Suppressor macrophage (primary cell): ENCODE measurements at places on chromosomes 11 and 22.

DNA sequence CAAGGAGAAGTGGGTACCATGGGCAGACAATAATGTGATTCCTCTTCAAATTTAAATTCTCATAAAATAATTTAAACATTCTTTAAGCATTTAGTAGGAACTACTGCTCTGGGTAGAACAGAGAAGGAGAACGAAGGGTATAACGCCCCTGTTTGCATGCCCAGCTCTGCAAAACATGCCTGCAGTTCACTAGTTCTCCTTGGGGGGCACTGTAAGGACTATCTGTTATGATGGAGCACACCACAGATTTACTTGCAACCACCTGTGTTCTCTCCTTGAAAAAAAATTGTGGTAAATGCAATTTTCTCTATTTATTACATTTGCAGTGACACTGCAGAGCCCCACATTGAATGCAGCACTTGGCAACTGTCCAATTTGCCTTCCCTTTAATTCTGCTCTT is 100.3 kb downstream of the GUCY1A2 start:
- DNase-seq = no peak

DNA sequence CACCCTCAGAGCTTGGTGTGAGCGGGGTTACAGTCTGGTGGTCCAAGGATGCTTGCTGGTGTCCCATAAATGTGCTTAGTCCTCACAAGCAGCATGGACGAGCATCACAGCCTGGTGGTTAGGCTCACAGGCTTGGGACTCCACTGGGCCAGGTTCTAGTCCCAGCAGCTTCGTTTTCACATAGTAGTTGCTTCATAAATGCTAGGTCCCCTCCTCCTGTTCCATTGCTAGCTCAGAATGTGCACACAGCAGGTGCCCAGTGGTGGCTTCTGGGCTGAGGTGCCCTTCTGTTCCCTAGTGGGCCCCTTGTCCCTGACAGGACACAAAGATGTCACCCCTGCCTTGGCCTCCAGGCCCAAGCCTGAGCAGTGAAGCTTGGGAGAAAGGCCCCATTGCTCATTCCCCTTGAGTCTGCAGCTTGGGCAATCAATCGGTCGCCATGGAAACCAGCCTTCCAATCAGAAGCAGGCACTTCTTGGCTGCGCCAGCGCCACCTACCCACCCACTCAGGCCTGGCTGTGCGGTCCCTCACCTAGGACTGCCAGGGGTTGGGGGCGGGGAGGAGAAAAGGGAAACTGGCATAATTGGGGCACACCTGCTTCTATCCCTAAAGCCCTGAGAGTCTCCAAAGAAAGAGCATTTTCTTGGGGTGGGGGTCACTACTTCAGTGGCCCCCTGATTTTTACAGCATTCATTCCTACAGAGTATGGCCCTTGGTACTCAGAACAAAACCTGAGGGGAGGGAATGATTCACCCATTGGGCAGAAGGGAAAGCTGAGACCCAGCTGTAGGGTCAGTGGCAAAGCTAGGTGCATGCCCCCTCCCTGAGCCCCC is 48.1 kb downstream of the CYTH4 start:
- peak; percentile 19 for DNase-seq

DNA sequence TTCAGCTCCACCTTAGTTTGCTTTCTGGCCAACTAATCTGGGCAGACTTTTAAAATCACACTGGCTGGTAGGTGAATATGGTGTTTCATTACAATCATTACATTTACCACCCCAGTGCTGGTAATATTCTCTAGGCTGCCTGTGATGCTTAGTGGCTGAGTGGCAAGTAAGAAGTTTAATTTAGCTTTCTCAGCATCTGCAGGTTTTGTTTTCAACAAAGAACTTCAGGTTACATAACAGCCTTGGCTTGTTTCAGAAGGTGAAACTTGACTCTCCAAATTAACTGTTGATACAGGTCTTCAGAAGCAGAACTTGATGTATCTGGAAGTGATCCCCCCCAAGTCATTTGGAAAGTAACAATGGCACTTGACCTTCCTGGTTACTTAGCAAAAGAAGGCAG is 423.3 kb upstream of the CCDC90B start:
- no peak for DNase-seq

DNA sequence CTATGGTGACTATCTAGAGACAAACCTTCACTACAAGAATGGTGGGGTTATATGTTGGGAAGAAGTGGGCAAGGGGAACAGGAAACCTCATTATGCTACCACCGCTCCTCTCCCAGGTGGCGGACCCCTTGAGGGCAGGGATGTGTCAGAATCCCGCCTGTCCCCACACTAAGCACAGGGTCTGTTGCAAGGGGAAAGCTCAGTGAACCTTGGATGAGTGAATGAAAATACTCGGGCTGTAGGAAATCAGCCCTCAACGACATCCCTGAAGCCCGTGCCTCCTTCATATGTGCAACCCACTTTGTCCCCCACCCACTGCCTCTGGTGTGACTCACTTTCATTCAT is 68.2 kb upstream of the AMPD3 start:
- DNase-seq = no peak

- no peak for DNase-seq
Measured at GRCh38 chr11:124882339-124883071, 15.2 kb downstream of the ROBO4 start.

- DNase-seq = no peak
Measured at GRCh38 chr11:64862987-64863390, 15.4 kb downstream of the EHD1 start.

DNA sequence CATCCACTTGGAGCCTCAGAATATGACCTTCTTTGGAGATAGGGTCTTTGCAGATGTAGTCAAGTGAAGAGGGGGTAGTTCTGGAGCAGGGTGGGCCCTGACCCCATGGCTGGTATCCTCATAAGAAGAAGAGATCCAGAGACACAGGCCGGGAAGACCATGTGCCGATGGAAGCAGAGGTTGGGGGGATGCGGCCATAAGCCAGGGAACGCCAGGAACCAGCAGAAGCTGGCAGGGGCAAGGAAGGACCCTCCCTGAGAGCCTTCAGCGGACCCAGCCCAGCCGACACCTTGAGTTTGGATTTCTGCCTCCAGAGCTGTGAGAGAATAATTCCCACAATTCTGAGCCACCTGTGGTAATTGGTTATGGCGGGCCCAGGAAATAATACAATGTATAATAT is 26.1 kb upstream of the SMIM38 start:
- DNase-seq = no peak

- DNase-seq = no peak
Measured at GRCh38 chr11:44905131-44905866, 45.4 kb downstream of the TP53I11 start.

GRCh38 chr11:69035946-69036340 is 12.8 kb upstream of the TPCN2 start:
- no peak for DNase-seq

- peak; percentile 92 for DNase-seq
Measured at GRCh38 chr22:42962295-42963230, 52.4 kb downstream of the PACSIN2 start.

- DNase-seq = no peak
Measured at GRCh38 chr11:133577403-133577802, 45.1 kb upstream of the OPCML start.

- no peak for DNase-seq
Measured at GRCh38 chr11:10273738-10274137, 20.3 kb downstream of the SBF2 start.

DNA sequence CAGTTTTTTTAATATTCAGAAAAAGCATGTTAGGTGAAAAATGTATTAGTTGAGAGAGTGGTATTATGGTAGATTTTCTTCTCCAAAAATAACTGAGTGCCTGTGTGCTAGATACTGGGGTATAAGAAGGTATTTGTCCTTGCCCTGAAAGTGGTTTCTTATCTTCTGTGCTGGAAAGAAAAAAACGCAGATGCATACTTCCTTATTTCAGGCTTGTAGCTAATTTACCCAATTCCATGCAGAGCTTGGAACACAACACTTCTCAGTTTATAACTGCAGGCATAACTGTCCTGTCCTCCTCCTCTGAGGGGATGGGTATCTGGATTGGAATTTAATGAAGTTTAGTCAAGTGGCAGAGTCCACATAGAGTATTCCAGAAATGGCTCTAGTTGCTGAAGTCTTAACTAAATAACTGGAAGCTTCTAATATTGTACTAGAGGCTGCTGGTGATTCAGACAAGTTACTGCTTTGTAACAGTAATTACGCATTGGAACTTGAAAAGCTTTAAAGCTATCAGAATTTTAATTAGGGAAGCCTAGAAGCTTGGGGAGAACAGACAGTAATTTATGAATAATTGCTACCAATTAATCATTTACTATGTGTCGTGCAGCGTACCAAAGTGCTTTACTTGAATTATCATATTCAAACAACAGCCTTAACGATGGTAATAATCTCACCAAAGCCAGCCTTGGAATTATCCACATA is 12.7 kb upstream of the C11orf91 start:
- no peak for DNase-seq

- DNase-seq = no peak
Measured at GRCh38 chr22:25637032-25637431, 72.6 kb downstream of the GRK3 start.
